Spleen (tissue), 13 donors: ENCODE measurements at places on chromosomes 7 and 10. TPM values are rescaled to one million over a fixed set of nuclear protein-coding genes. Genes with fewer than 3 reads are reported as not detected.

GRCh38 chr10:89238956-89239644, 12.5 kb downstream of the LIPA start:
- DNase-seq, result no peak

GRCh38 chr10:6410830-6411229, 169.2 kb downstream of the PRKCQ start:
- no peak for DNase-seq

GRCh38 chr7:6436385-6436685, 11.4 kb downstream of the DAGLB start:
- DNase-seq, result no peak

DNA sequence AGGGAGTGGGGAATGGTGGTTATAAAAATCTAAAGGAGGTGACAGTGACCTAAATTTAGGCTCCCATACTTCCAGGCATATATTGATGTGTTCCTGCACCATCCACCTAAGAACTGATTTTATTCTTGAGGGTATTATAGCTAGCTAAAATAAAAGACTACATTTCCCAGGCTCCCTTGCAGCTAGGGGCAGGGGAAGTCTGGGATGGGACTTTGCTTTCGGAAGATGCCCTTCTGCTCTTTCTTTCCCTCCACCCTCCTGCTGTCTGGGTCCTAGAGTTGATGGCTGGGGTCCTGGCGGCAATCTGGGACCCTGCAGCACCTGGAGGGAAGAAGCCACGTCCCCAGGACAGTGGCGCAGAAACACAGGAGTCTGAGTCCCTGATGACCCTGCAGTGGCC, 53.8 kb upstream of the SAMD8 start:
- DNase-seq, result peak; percentile 19

- DNase-seq, result no peak
Measured at GRCh38 chr10:98055841-98056516, 25.6 kb upstream of the CRTAC1 start.

DNA sequence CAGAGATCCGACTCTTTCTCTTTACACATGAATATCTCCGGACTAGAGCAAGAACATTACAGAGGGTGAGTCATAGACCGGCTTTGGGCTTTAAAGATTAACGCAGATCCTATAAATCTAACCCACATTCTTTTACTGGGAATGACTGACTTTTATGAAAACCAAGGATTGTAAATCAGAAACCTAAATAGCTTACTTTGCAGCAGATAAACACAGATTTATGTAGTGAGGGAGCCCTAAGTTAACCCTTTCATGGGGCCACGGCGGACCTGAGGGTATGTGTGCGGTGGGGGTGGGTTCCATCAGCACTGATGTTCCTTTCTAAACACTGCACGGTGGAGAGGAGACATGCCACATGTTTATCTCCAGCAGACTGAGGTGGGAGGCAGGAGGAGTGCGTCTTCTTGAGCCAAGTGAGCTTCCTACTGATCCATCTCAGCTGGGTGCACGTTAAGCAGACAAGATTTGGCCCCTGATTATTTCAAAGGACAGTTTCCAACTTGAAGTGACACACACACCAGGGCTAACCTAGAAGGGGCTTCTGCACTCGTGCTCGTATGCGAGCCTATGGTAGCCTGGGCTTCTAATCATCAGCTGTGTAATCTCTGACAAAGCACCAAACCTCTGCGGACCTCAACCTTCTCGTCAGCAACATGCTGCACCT, 127.6 kb downstream of the WDR11 start:
- no peak for DNase-seq

DNA sequence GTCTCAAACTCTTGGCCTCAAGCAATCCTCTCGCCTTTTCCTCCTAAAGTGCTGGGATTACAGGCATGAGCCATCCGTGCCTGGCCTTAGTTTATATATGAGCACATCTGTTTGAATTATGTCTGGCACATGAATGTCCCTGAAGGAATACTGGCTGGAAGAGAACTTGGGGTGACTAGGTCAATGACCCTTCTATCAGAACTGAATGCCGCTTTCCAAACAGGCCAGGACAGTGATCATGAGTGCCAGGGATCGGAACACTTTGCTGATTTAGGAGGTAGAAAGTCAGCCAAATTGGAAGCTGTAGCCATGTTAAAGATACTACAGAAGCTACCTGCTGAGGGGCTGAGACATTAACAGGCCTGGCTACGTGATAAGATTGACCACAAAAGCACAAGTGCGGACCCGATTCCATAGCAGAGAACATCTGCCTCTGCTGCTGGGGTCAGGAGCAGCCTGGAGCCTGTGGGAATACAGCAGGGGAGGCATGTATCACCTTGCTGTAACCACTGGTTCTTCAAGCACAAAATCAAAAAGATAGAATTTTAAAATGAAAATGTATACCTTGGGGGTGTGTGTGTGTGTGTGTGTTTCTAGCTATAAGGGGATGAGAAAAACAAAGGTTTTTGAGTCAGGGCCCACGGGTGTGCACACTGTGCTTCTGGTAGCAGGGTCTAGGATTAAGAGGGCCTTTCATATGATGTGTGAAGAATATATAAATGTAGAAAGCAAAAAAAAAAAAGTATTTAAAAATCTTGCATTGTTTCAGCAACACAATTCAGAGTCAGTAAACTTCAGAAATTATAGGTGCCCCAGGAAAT, 293.7 kb downstream of the BBS9 start:
- no peak for DNase-seq

GRCh38 chr7:112476390-112477052, 4.3 kb upstream of the LSMEM1 start:
- no peak for DNase-seq

The SPDYE2 gene
- not detected for polyA plus RNA-seq

The KAZALD1 gene
- 11.6 TPM for polyA plus RNA-seq
